SK-N-MC (cell line): ENCODE measurements at places on chromosomes 2 and 18.

DNA sequence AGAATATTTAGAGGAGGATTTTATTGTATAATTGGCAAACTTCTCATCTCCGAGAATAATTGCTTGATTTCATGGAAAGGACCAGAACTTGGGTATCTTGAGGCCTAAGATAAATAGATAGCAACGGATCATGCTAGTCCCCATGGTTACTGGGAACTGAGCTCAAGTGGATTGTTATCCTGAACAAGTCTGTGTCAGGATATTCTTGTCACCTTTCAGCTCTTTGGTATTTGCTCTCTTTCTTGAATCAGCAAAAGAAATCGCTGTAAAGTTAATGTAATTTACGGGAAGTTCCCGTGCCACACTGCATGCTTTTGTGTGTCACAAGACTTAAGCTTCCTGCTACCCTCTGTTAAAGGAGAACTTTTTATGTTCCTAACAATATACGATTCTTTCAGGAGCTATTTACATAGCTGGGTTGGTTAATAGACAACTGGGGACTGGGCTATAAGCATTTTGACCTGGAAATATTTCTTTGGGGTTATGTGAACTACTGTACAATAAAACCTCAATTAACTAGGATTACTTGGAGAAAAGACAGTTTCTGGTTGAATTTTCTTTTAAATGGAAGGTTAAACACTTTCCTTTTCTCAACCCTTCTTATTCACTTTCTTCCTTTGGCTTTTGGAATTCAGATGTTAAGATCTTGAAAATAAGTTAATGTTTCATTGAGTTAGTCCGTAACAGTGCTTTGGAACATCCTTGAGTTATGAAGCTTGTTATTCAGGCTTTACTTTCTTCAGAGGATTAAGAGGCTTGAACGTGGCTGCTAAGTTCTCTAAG, 151.2 kb downstream of the FMNL2 start:
- no peak for DNase-seq

DNA sequence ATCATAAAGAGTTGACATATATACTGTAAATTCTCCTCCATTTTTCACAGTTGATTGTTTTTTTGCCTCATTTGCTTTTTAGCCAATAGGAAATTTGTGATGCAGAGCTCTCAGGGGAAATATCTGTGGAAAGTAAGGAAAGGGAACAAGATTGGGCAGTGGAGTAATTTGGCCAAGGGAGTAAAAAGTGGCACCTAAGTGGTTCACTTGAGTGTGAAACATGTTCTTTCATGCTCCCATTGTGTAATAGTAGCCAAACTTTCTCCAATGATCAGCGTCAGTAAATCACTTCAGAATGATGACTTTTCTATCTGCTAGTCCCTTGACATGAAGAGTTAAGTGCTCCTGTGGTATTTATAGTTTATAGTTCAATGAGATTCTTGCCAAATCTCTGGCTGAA, 141.9 kb upstream of the KCNJ3 start:
- no peak for DNase-seq

- no peak for DNase-seq
Measured at GRCh38 chr2:100110614-100111000, 31.8 kb downstream of the AFF3 start.

DNA sequence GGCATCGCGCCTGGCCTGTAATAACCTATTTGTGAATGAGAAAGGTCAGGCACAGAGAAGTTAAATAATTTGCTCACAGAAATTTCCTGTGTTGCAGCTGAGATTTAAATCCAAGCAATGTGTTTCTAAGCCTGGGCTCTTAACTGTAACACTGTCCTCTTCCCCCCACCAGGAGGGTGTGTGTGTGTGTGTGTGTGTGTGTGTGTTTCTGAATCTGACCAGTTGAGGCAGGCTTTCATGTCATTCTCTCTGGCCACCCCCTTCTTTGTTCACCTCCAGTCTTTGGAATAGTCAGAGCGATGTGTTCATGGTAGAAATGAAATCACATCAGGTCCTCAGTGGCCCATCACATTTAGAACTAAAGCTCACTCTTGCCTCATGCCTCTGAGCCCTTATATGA, 81.2 kb downstream of the NEDD4L start:
- no peak for DNase-seq

- DNase-seq = no peak
Measured at GRCh38 chr2:222241128-222241870, 57.5 kb downstream of the PAX3 start.
